ENCODE measurements at places on chromosomes 7 and 10. TPM values are rescaled to one million over a fixed set of nuclear protein-coding genes. Genes with fewer than 3 reads are reported as not detected.

GRCh38 chr7:36661135-36661840, 63.0 kb downstream of the AOAH start:
- no peak for DNase-seq

GRCh38 chr7:128000854-128001265, 30.4 kb downstream of the LRRC4 start:
- DNase-seq = no peak

- DNase-seq = peak; percentile 72
These were observed 129.8 kb downstream of the BAMBI start for GRCh38 chr10:28806951-28807759.

DNA sequence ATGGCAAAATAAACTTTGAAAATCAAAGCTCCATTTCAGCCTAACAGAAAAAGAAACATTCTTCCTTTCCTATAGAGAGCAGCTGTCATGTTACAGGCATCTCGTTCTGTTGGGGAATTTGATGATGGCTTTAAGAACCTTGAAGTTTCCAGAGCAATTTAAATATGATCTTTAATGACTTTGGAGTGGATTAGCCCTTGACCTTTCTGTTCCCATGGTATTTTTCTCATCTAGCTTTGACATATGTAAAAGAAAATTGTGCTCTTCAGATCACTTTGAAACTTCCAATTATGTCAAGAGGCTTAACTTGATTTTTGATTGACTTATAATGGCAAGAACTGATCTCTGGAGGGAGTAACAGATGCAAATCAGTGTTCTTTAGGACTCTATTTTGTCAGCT, 157.6 kb upstream of the SEMA3E start:
- no peak for DNase-seq

DNA sequence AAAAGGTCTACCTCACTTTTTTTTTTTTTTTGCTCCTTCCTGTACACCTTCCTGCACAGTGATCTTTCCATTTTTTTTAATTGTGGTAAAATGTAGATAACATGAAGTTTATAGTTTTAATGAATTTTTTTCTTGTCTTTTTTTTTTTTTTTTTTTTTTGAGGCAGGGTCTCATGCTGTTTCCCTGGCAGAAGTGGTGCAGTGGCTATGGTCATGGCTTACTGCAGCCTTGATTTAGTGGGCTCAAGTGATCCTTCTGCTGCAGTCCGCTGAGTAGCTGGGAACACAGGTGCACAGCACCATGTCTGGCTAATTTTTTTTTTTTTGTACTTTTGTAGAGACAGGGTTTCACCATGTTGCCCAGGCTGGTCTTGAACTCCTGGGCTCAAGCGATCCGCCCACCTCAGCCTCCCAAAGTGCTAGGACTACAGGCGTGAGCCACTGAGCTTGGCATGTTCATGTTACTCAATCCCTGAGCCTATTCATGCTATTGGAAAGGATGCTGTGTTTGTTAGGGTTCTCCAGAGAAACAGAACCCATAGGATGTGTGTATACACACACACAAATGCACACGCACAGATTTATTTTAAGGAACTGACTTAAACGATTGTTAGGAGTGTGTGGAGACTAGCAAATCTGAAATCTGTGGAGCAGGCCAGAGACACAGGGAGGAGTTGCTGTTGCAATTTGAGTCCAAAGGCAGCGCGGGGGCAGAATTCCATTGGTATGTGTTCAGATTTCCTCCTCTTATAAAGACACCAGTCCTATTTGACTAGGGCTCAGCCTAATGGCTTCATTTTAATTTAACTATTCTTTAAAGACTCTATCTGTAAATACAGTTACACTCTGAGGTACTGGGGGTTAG, 29.1 kb downstream of the GALNT11 start:
- DNase-seq = no peak

DNA sequence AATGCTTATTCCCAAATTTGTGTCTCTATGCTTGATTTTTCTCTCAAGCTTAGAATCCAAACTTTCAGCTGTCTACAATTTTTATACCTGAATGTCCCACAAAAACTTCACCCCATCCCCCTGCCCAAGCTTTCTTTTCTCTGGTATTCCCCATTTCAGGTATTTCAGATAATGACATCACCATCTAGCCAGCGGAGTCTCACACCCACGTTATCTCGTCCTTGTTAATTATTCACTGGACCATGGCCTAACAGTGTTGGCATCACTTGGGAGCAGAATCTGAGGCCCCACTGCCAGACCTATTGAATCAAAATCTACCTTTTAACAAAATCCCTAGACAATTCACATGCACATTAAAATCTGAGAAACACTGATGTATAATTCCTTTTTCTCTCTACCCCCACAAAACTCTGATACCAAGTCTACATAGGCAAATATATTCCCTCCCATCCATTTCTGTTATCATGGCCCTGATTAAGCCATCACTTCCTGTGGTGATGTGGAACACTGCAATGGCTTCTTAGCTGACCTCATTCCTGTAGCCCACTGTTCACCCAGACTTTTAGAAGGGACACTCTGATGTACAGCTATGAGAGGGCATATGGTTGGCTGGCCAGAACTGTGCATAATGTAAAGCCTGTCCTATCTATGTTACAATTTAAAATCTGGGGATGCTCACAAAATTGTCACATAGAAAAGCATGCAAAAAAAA, 31.4 kb downstream of the ZNF438 start:
- no peak for DNase-seq

DNA sequence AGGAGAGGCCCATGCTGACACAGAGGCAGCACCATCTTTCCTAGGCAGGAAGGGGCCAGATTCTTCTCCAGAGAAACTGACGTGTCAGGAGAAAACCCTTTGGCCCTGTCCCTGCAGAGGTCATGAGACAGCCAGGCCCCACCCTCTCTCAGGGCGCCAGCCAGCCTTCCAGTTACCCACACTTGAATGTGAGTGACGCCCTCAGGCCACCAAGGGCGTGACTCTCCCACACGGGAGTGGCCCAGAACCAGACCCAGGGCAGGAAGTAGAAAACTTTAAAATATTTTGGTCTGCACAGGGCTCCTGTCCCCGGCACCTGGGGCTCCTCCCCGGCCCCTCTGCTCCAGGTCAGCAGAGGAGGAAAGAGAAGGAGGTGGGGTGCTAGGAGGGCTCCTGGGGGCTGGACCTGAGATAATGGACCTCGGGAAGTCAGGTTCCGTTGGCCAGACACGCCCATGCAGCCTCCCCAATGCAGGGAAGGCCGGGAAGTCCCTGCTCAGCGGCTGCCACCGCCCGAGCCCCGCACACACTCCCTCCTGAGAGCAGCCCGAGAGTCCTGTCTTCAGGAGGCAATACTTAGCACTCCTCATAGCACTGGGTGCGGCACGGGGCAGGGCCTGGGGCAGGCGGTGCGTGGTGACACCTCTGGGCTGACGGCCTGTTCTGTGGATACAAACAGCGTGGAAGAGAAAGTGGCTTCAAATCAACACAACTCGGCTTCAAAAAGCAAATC, 67.0 kb upstream of the CFAP46 start:
- DNase-seq = peak; percentile 14

DNA sequence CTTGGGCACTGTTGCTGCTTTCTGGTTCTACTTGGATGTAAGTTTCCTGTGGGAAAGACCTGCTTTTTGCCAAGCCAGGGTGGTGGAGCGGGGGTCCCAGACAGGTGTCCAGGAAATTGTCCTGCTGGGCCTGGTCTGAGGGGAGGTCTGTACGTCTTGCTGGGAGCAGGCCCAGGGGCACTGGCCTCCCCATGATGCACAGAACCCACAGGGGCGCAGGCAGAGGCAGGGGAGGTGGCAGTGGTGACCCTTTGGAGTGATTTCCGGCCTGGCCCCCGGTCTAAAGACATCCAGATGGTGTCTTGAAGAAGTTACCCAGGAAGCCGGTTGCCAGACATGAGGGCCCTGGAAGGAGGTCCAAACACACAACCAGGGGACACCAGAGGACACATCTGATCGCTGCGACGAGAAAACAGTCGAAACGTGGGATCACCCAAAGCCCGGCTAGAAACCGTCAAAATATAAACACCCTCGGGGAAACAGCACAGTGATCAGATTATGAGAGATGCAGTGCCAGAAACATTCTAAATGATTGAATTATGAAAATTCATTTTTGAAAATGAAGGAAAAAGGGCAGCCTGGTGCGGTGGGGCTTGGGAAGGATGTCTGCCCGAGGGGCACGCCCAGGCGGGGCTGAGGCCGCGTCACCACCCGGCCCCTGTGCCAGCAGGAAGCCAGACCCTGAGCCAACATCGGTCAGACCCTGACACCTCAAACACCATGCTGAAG, 59.6 kb downstream of the TMEM270 start:
- peak; percentile 12 for DNase-seq

DNA sequence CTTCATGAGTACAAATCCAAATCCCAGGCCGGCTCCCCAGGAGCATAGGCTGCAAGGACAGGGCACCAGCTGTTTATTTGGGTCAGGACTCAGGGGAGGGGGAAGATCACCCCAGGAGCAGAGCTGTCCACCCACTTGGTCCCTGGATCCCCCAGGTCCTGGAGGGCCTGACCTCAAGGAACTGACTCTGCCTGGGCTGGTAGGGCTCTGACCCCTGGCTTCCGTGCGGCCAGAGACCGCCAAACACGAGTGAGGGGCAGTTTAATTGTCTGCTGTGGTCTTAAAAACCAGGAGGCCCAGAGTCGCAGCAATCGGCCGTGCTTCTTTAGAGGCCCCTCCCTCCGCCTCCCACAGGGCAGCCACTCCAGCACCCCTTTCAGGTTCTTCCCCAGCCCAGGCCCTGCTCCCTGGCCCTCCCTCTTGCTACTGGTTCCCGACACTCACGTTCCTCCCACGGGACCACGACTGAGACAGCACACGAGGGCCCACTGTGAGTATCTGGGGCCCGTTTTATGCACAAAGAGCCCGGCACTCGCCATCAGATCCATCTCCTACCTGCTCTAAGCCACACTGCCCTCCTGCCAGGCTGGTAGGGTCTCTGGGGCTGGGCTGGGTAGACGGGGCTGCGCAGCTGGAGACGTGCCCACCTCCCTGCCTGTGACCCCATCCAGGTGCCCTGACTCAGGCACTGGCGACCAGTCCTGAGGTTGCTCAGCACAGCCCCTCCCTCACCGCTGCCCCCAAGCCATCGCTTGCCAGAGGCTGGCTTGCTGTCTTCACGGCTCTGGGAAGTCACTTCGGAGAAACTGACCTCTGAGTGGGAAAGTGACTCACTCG, 30.0 kb upstream of the CFAP46 start:
- no peak for DNase-seq

GRCh38 chr7:115748123-115748738, 282.3 kb downstream of the TFEC start:
- DNase-seq = no peak

GRCh38 chr7:131170440-131171271, 157.0 kb upstream of the MKLN1 start:
- no peak for DNase-seq

GRCh38 chr10:113630929-113631533, 32.8 kb downstream of the NRAP start:
- no peak for DNase-seq

DNA sequence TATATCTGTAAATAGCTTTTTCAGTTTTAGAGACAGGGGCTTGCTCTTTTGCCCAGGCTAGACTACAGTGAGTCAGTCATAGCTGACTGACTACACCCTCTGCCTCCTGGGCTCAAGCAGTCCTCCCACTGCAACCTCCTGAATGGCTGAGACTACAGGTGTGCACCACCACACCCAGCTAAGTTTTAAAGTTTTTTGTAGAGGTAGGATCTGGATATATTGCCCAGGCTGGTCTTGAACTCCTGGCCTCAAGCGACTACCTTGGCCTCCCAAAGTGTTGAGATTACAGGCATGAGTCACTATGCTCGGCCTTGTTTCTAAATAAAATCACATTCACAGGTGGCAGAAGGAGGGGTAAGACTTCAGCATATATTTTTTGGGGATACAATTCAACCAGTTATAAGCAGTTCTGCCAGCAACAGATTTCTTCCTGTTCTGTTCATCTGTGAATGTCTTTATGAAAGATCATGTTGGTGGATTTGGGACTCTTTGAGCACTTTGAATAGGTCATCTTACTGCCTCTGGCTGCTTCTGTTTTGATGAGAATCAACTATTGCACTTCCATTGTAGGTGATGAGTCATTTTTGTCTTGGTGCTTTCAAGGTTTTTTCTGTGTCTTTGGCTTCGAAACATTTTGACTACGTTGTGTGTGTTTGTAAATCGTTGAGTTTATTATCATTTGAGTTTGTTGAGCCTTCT, 15.7 kb downstream of the RBM33 start:
- DNase-seq = peak; percentile 40

GRCh38 chr7:112790586-112791003, 402 bp upstream of the TMEM168 start:
- no peak for DNase-seq

GRCh38 chr10:14476641-14477407, 146.1 kb upstream of the FRMD4A start:
- DNase-seq = no peak

GIMAP1 gene
- 0.11 TPM for total RNA-seq

METTL27 gene
- 0.42 TPM for total RNA-seq

WIPF3 gene
- 2.6 TPM for total RNA-seq

PIP gene
- total RNA-seq = not detected

EPO gene
- total RNA-seq = not detected

TEX36 gene
- not detected for total RNA-seq

CALHM1 gene
- not detected for total RNA-seq

ETV1 gene
- 18.1 TPM for total RNA-seq
